ENCODE measurements at places on chromosomes 3 and 15. TPM values are rescaled to one million over a fixed set of nuclear protein-coding genes. Genes with fewer than 3 reads are reported as not detected.

GRCh38 chr15:60026555-60026954 is 22.4 kb downstream of the FOXB1 start:
- DNase-seq: no peak

GRCh38 chr15:101295607-101296161 is 636 bp upstream of the SNRPA1 start:
- DNase-seq: no peak

DNA sequence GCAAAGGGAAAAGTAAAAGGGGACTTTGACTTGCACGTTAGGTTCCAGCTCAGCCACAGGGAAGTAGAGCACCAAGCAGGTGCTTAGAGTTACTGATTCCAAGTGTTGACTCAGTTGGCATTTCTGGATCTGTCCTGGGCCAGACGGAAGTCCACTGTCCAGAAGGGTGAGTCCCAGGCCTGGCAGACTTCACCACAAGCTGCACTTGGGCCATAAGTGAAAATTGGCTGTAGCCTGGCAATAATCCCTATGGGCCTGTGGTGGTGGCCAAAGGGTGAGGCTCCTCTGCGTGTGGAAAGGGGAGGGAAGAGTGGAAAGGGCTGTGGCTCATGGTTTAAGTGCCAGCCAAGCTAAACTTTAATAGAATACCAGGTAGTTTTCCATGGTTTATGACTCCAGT is 121.5 kb downstream of the DTWD1 start:
- DNase-seq: no peak

GRCh38 chr3:8638994-8639658 is 5.5 kb downstream of the SSUH2 start:
- DNase-seq: no peak

GRCh38 chr3:37955918-37956707 is 34.5 kb upstream of the VILL start:
- no peak for DNase-seq

DNA sequence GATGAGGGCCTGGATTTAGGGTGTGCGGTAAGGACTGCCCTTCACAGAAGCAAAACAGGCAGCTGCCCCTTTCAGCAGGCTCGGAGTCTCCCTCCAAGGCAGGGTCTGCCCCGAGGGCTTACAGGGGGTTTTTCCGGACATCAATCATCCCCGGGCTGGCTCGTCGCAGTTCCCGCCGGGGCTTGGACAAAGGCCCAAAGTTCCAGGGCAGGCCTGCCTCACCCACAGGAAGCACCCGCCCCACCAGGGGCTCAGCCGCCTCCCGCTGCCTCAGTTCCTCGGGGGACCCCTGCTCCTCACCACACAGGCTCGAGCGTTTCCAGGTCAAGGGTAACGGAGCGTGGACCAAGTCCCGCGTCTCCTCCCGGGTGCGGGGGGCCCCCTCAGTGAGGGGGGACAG is 27.0 kb downstream of the KIF7 start:
- DNase-seq: no peak

DNA sequence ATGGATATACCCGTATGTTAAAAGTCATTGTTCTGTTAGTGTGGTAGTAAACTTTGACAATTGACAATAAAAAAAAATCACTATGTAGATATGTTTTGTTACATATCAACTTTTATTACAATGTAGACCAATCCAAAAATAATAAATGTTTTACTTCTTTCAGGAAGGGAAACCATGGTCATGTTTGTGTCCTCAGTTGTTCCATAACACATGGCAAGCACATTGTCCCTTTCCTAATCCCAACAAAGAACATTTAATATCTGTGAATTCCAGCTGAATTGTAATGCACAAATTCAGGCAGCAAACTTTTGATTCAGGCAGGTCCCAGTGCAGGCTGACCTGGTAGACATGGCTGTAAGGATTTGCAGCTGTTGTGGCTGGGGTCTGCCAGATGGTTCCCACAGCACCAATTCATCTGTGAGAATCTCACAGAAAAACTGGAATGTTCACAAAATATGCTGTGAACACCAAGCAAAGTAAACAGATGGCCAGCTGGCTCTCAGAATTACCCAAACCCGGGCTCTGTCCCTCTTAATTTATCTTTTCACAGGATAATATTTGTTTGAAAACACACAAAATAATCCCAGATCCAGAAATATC is 1.9 kb upstream of the SPG21 start:
- no peak for DNase-seq

DNA sequence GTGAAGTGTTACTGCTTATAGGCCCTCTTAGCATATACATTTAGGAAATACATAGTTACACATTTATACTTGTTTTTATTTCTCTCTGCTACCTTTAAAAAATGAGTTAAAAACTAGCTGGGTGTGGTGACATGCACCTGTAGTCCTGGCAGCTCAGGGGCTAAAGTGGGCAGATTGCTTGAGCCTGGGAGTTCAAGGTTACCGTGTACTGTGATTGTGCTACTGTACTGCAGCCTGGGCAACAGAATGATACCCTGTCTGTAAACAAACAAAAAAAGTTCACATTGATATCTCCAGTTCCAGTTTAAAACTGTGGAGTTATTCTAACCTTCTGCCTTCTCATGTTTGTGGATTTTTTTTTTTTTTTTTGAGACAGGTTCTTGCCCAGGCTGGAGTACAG is 12.1 kb downstream of the PDCD6IP start:
- DNase-seq: no peak

GRCh38 chr3:70531063-70531657 is 218.7 kb upstream of the MDFIC2 start:
- no peak for DNase-seq

GRCh38 chr15:70151003-70151402 is 53.3 kb upstream of the TLE3 start:
- no peak for DNase-seq

DNA sequence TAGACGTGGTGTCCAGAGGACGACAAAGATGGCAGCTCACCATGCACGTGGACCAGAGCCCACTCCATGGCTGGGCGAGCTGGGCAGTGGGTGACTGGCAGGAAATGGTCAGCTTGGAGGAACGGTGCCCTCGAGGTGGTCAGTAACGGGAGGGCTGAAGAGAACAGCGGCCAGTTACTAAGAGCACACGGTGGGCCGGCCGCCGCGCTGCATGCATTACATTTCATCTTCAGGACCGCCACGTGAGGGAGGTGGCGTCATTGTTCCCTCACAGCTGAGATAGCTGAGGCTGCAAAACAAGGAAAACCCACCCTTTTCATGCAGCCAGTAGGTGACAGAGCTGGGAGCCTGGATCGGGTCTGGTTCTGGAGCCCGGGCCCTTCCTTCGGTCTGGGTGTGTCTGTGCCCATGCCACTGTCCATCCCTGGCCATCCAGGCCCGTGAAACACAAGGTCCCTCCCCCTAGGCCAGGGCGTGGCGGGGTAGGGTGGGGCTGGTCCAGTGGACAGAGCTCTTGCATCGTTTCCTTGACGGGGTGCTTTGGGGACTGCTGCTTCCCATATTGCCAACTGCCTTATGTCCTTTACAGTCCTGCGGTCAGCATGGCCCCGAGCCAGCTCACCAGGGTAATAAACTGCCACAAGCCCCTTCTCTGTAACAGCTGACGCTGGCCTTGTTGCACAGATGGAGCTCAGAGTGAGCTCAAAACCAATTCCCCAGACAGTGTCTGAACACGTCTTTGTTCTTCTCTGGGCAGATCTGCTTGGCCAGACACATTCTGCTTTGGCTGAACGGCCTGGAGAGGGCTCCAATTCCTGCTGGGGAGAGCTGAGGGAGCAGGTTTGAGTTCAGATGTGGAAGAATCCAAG is 51.8 kb downstream of the RGMA start:
- DNase-seq: peak; percentile 53

- DNase-seq: no peak
Measured at GRCh38 chr3:142118911-142119310, 30.4 kb downstream of the TFDP2 start.

GRCh38 chr3:124274051-124274450 is 282.1 kb upstream of the ROPN1 start:
- no peak for DNase-seq

GRCh38 chr3:16511681-16512434 is 1.6 kb downstream of the RFTN1 start:
- no peak for DNase-seq

- DNase-seq: no peak
Measured at GRCh38 chr15:67178569-67179210, 75.8 kb downstream of the AAGAB start.

DNA sequence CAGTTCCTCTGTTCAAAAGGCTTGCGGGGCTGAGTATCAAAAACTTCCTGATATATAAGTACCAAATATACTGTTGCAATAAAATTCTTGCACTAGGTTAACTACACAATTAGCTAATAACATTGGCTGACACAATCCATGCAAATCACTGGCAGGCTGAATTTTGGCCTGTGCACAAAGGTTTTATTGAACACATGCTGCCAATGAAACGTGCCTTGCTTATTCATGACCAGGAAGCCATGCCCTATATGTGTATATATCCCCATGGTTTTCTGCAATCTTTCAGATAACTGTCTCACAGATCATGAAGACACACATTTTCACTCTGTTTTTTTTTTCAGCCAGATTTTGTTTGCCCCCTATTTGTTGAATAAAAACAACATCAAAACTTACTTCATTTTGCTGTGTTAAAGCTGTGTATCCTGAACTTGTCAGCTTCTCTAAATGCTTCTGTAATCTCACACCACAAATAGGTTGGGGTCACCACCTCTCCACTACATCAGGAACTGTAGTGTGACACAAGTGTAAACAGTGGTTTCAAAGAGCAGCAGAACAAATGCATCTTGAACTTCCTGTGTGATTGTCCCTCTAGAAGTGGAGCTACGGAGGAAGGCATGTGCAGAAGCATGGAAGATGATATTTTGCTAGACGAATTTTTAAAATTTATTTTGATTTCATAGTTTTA is 920.7 kb upstream of the NR2F2 start:
- DNase-seq: no peak

DNA sequence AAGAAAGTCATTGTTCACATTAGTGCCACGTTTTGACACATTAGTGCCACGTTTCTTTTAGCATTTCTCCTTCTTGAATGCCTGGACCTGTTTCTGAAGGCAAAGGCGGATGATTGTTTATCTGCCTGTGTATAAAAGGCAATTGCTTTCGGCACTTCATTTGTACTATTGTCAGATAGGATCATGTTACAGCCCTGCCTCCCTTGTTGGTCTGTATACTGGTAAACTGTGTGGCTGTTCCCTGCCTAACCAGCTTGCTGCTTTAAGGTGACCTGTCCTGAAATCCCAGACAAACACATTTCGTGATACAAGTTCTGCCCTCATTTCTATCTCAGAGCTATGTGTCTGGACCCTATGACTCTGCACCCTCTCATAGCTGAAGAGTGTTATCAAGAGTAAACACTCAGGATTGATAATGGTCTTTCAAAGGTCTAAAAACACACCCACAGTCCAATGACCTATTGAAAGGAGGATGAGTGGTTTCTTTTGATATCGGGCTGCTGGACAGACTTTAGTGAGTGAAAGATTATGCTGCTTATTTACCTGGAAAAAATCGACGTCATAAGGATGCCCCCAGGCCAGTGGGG is 276.3 kb upstream of the MCTP2 start:
- DNase-seq: no peak

GRCh38 chr3:43389388-43390254 is 103.3 kb downstream of the SNRK start:
- DNase-seq: no peak

DNA sequence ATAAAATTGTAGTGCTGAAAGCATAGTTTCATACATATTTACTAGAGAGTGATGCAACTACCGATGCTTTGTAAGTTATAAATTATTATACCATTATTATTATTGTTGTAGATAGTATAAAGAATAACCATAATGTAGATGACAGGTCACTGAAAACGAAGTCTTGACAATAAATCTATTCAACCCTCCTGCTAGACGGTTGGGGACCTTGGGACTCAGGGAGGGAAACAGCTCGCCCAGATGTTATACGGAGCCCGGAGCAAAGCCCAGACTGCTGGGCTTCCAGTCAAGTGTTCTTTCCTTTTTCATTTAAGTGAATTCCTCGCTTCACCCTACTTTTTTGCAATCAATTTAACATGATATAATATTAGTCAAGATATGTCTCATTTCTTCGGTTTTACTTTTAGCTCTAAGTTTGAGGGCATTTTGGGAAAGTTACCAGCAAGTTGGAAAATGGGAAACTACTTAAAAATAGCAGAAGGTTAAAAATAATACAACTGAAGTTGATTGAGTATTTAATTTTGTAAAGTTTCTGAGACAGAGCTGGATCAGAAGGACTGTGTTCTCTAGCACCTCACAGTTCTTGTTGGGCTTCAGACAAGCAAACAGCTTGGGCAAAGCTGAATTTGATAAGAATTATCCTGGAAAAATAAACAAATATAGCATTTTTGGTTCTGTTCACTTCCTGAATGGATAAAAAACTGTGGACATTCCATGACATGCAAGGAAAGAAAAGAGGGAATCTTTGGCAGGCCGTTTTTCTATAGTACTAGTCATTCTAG is 173.4 kb upstream of the TP63 start:
- DNase-seq: no peak

GRCh38 chr3:84522893-84523292 is 435.9 kb upstream of the CADM2 start:
- no peak for DNase-seq

DNA sequence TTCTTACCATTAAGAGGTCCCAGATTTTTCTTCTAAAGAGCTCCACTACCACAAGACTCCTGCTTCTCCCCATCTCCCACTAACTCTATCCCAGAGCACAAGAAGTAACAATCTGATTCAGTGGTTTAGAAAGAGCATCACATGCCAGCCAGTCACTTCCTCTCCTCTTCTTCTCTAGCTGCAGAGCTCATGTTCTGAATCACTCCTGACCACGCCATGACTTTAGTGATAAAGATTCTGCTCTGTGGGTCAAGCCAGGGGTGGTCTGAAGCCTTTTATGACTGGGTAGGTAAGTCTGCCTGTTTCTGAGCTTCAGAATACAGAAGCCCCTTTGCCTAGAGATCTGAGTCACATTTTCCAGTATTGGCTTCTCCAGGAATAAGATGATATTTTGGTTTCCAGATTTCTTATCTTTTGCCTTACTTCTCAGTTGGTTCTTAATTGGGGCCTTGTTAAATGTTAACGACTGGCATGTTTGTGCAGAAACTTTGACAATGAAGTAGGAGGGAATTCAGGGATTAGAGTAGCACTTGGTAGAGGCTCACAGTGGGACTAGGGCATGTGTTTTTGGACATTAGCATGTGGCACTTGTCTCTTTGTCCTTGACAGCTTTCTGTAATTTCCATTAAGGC is 27.6 kb upstream of the ADAMTSL3 start:
- DNase-seq: no peak

- DNase-seq: no peak
Measured at GRCh38 chr3:60392501-60392900, 858.8 kb downstream of the FHIT start.

BMF gene
- 9.3 TPM for total RNA-seq

GOLGA8H gene
- 0.16 TPM for total RNA-seq

XIRP1 gene
- 0.44 TPM for total RNA-seq

GABRB3 gene
- 1.1 TPM for total RNA-seq

C3orf33 gene
- 3.0 TPM for total RNA-seq

NR2F2 gene
- total RNA-seq: 13.6 TPM

C15orf39 gene
- total RNA-seq: 11.5 TPM

TTLL13 gene
- total RNA-seq: 0.15 TPM

ITGB5 gene
- total RNA-seq: 181 TPM

GORASP1 gene
- 77.3 TPM for total RNA-seq

SATB1 gene
- 51.1 TPM for total RNA-seq
